Stimulated activated CD8-positive, alpha-beta memory T cell treated with anti-CD3 and anti-CD28 coated beads, Interleukin-15, amount 100 ng/mL, for 24 hours (primary cell): ENCODE measurements at places on chromosomes 4 and X.

DNA sequence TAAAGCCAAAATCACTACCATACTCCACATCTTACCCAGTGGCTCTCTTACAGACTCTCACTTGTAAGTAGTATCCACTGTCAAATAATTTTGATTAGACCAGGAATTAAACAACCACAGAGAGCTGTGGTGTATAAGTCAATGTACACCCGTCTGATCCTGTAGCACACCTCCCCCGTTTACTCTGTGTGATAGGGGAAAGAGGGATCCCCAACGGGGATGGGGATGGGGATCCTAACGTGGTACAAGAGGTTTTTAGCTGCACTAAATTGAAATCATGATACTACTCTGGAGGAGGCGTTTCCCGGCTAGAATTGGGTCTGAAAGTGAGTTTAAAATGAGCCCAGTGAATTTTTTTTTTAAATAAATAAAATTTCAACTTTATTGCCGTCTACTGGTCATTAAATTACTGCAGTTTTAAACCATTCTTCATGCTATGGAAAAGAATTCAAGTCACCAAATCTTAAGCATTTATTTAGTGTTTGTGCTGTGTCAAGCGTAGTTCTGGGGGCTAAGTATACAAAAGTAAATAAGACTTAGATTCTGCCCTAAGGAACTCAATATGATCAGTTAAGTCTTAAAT is 76.6 kb downstream of the INTS12 start:
- DNase-seq, result no peak

- no peak for DNase-seq
Measured at GRCh38 chr4:37236165-37236564, 8.4 kb upstream of the NWD2 start.

- no peak for DNase-seq
Measured at GRCh38 chr4:169064296-169064695, 54.2 kb upstream of the CBR4 start.

- DNase-seq, result no peak
Measured at GRCh38 chr4:73662709-73663546, 42.7 kb upstream of the RASSF6 start.

DNA sequence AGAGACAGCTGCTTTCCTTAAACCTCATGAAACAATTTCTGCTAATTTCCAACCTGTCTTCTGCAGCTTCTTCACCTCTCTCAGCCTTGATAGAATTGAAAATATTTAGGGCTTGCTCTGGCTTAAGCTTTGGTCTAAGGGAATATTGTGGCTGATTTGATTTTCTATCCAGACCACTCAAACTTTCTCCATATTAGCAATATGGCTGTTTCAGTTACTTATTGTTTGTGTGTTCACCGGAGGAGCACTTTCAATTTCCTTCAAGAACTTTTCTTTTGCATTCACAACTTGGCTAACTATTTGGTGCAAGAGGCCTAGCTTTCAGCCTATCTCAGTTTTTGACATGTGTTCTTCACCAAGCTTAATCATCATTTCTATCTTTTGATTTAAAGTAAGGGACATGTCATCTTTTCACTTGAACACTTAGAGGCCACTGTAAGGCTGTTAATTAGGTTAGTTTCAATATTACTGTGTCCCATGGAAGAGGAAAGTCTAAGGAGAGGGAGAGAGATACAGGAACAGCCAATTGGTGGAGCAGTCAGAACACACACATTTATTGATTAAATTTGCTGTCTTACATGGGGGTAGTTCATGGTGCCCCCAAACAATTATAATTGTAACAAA is 213.2 kb downstream of the RASL11B start:
- DNase-seq, result no peak

DNA sequence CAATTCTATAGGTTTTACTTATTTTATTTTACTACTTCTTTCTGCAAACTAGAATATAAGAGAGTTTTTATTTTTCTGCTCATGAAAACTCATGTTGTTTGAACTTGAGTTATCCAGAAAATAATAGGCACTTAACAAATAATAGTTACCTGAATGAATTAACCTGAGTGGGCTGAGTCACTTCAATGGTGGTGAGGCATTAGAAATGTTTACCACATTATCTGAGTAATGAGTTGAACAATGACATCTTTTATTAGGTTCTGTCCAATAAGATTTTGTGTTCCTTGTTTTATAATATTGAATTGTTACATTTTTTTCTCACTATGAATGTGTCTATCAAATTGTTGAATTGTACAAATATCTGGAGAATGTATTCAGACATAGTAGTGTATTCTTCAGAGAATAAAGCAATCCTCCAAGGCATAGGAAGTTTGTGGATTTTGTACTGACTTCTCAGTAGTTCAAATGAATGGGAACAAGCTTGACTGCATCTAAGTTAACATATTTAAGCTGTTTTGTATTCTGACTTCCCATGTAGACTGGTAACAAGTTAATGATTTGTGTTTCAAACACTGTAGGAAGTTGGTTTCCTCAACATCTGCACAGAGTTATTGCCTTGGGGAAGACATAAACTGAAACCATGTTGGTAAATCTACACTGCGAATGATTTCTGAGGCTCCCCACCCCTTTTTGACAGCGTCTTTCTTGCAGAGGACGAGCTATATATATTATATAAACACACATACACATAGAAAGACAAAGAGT is 1808.9 kb upstream of the TENM3 start:
- no peak for DNase-seq

GRCh38 chr4:145890689-145891088 is 47.9 kb downstream of the ZNF827 start:
- DNase-seq, result no peak

DNA sequence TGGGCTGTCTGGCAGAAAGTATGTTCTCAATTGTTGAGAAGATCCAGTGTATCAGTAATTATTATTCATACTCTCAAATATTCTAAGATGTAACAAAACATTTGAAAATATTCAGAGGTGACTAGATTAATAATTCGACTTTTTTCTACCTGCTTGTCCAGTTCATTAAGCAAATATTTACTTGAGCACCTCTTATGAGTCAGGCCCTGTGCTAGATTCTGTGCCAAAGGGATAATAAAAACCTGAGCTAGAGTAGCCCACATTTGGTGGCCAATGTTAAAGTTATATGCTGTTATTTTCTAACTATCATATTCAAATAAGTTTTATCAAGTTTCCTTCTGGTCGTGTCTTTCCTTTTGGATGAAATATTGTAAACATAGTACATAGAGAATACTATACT is 58.5 kb downstream of the ARHGAP10 start:
- no peak for DNase-seq
